Omental fat pad (tissue), 4 donors: ENCODE measurements at places on chromosomes 4 and X.

DNA sequence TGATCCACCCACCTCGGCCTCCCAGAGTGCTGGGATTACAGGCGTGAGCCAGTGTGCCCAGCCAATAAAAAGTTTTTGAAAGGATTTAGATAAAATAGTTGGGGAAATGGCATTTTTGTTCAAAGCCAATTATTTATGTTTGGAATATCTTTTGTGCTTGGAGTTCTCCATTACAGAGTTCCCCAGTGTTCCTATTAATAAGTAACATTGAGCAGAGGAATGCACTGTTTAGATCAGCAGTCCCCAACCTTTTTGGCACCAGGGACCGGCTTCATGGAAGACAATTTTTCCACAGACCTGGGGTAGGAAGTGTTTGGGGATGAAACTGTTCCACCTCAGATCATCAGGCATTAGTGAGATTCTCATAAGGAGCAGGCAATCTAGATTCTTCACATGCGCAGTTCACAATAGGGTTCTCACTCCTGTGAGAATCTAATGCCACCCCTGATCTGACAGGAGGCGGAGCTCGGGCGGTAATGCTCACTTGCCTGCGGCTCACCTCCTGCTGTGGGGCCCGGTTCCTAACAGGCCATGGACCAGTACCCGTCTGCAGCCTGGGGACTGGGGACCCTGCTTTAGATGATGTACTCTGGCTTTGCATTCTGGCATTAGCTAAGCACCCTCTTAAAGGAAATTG is 8.3 kb downstream of the PKD2 start:
- no peak for DNase-seq

DNA sequence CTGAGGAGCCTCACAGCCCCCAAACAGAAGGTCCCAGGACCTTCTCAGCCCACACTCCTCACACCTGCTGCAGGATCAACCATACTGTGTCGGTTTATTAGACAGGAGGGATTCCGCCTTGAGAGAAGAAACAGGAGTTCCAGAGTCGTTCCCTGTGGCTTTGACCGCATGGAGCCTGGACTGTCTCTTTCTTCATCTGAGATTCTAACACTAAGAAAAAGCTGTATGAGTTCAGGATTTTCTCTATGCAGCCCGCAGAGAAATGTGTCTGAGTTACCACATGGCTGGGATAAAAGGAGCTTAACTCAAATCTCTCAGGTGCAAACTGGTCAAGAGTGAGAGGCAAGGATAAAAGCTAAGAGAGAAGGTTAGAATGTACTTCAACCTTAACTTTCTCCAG is 126.7 kb downstream of the AFAP1 start:
- DNase-seq, result no peak

- DNase-seq, result no peak
Observed at GRCh38 chr4:134668237-134668636, 466.6 kb upstream of the PABPC4L start.

DNA sequence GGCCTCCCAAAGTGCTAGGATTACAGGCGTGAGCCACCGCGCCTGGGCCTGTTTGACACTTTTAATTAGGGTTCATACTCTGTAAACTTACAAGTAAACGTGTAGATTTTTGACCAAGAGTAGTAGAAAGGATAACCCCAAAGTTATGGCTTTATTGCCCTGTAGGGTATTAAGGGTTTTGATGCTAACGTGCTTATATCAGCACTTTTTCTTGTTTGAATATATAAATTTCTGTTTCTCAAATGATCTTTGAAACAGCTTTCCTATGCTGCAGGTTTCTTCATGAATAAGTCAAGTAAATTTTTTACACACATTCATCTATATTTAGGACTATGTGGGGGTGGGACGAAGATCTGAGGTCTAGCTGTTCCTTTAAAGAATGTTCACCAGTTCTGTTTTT is 29.3 kb upstream of the REPS2 start:
- no peak for DNase-seq

- DNase-seq, result no peak
Observed at GRCh38 chr4:157294575-157294974, 74.0 kb downstream of the GRIA2 start.

DNA sequence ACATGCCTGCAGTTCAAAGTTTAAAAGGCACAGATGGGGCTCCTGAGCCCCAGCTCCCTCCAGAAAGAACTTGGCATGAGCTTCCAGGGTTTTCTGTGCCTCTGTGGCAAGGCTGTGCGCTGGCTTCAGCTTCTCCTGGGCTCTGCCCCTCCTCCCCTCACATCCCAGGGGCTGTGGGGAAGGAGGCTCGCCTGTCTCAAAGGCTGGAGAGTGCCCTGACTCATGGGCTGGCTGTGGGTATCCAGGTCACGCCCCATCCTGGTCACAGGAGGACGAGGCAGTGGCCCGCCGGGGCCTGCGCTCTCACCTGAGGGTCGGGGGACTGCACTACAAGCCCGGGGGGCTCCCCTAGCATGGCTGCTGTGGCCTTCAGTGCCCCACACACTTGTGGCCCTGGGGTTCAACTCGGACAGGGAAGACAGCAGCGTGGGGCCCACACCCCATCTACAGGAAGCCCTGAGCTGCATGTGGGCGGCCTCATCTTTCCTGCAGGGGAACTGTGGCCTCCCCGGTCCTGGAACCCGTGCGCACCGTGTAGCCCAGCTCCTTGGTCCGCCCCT is 17.9 kb downstream of the LRPAP1 start:
- DNase-seq, result no peak

GRCh38 chr4:125911481-125911880 is 596.7 kb downstream of the FAT4 start:
- DNase-seq, result no peak

DNA sequence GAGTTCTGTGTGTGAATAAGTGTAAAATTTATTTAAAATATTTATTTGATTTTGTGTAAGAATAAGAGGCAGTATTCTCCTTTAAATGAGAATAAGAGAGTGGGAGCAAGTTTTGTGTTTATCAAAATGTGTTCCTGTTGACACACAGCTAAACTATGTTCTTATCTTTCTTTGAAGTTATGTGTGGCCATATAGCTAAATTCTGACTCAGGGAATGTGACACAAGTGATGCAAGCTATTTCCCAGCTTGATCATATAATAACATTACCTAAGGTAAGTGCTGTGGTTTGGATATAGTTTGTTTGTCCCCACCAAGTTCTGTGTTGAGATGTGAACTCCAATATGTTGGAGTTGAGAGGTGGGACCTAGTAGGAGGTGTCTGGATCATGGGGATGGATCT is 740.0 kb upstream of the IGFBP7 start:
- no peak for DNase-seq

DNA sequence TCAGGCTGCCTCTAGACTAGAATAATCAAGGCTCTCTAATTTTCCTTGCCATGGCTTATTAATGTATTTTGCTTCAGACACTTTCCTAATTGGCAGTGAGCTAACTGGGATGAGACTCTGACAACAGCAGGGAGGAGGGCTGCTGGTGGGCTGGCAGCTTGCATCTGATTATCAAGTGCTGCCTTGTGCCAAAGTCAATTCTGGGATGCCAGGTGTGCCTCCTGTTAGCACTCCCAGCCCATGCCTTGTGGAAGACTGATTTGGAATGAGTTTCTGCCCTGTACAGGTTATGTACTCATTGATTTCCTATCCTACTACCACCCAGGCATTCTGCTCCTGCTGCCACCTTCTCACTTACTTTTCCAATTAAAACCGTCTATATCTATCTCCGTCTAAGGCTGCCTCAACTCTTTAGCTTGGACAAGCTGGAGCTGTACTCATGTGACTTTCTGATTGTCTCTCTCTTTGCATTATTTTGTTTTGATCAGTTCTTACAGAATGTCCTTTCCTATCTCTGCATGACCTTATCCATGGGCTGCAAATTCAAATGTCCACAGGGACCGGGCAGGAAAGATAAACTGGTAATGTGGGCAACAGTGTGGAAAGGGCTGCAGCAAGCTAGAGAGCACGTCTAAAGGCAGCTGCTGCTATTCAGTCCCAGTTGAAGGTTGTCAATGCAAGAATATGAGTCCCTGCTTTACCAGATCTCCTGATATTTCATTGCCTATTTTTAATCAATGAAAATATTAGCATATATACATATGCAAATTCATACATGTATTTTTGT is 112.6 kb downstream of the GABRA2 start:
- DNase-seq, result no peak

DNA sequence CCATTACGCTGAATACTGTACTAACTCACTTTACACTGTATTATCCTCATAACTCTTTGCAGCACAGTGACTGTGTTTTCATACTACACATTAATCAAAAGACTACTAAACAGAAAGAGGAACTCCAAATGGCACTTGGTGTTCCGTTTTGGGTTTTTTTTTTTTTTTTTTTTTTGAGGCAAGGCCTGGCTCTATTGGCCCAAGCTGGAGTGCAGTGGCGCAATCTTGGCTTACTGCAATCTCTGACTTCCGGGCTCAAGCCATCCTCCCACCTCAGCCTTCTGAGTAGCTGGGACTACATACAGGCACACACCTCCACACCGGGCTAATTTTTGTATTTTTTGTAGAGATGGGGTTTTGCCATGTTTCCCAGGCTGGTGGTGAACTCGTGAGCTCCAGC is 10.7 kb downstream of the KLHL8 start:
- DNase-seq, result no peak

DNA sequence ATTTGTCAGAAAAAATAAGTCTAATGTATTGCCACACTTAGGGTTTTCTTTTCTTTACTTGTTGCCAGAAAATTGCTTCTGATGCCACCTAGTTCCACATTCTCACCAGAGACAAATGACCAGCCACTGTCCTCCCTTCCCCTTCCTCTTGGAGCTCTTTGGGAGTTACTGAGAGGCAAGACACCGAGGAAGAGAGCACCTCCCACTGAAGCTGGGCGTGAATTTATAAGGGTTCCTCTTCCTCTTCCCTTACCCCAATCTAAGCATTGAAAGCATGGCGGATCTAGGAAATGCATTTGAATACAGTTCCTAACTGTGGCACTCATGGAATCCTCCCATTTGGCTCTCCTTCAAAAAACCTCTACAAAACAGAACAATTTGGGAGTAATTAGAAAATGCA is 30.0 kb downstream of the ANXA3 start:
- no peak for DNase-seq

DNA sequence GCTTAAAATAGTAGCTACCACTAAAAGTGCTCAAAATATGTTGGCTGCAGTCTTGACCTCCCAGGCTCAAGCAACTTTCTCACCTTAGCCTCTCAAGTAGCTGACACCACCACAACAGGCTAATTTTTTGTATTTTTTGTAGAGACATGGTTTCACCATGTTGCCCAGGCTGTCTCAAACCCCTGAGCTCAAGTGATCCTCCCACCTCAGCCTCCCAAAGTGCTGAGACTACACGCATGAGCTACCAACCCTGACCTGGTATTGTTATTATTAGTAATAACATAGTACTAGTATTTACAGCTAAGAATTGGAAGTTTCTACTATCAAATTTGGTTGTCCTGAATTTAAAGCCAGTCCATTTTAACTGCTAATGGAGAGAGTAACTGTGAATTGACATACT is 18.0 kb downstream of the STAP1 start:
- DNase-seq, result no peak

DNA sequence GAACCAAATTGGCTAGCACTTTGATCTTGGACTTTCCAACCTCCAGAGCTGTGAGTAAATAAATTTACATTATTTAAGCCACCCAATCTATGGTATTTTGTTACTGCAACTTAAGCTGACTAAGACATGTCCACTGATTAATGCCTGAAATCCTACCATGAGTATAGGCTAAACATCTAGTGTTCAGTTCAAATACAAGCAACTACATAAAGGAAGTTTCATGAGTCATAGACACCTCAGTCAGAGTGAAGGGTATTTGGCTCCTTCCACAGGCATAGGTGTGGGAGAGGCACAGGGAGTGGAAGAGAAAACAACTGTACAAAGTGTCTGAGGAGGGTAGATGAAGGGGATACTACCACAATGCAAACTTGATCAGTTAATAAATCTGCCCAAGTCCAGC is 35.5 kb upstream of the PCDH19 start:
- no peak for DNase-seq
